ENCODE measurements at places on chromosomes 5 and 9.
A peak's percentile ranks its signal among the peaks of the same experiment; 100 is the strongest.

- no peak for DNase-seq
These were observed 202.2 kb upstream of the VLDLR start for GRCh38 chr9:2419347-2419746.

- DNase-seq: no peak
These were observed 70.5 kb downstream of the PTCH1 start for GRCh38 chr9:95446259-95446658.

DNA sequence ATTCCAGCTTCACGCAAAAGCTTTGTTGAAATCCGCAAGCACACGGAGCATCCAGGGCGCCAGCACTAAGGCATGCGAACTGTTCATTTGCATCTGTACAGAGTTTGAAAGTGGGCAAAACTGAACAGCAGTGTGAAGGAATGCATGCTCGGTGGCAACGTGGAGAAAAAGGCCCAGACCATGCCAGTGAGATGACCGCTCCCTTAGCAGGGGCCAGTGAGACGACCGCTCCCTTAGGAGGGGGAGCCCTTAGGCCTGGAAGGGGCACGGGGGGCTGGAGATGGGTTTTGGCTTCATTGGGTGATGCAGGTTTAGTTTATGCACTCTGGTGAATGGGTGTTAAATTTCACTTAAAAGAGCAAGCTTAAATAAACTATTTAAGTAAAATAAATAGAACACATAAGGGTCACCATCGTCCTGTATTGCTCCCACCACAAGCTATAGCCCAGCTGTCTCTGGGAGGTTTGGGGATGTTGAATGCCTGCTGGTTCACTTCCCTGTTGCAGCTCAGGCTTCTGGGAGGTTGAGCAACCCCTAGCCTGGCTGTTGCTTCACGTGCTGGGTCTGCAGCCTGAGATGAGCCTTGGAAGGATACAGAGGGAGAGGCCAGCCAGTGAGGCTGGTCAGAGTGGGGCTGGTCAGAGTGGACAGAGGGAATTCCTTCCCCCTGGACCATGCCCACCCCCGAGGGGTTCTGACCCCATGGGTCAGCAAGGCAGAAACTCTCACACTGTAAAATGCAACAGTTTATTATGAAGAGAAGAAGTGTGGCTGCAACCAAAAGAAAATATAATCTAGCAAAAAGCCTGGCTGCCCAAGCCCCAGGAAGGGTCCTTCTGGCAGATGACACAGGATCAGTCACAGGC lies 4.6 kb upstream of the FCN1 start:
- no peak for DNase-seq

DNA sequence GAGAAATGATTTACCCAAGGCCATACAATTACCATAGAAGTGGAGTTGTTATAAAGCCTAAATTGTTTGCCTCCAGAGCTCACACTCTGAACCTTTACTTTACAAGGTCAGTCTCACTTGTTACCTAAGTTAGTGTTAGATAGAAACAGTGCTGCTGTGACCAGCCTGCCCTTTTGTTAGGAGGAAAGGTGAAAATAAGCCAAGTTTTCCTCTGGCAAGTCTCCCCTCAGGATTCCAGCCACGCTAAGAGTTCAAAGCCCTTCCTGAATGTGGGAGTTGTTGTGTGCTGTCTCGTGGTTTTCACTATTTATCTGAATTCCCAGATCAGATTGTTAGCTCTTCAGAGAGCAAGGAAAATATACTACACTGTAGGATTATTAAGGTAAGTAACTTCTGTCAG lies 260.0 kb downstream of the SGCD start:
- no peak for DNase-seq

DNA sequence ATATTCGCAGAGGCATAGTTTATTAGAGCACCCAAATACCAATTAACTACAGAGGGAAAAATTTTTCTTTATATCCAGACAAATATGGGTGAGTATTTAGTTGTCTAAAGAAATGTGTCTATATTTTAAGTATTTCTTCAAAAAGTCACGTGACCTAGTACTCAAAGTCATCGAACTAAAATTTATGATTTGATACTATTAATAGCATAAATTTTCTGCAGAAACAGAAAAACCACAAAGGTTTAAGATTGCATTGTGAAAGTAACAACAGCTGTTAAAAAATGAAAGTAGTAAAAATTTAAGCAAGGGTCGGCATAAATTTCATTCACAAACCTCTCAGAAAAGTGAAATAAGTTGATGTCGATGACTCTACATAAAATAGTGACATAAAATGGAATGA lies 323.9 kb upstream of the RORB start:
- no peak for DNase-seq

GRCh38 chr9:115469841-115470240 lies 351.9 kb upstream of the TNC start:
- no peak for DNase-seq

DNA sequence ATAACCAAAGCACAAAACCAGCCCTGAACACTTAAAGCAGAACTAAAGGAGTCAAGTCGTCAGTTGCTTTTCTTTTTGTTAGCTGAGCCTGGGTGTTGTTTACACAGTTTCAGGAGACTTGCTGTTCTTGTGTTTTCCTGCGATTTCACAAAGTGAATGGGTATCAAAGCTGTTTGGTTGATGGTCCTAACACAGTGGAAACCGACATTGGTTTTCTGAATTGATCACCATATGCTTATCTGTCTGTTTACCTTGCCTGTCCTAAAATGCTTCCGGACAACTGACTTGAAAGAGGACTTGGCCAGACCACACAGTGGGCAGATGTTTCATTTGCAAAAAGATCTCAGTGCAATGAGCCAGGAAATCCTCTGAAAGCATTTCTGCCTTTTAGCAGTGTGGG lies 676.4 kb downstream of the PRELID2 start:
- DNase-seq: no peak

DNA sequence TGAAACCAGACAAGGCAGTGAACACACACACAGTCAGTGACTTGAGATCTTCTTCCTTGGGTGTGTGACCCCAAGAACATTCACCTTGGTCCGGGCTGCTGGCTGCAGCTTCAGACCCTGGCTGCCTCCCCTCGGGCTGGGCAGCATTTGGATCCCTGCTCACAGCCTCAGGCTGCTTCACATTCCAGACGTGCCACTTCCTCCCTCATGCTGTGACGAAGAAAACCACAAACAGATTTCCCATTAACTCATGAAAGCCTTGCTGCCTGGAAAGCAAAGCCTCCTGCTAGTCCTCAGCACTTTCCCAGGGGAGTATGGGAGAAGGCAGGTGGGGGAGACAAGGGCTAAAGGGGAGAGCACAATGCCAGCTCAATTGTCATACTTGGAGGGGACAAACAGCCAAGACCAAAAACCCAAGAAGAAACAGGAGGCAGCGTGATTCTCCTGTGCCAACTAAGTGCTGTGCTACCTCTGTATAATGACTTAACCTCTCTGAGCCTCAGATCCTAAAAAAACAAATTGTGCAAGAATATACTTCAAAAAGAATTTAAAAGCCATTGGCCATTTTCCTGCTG lies 594.6 kb upstream of the BRINP1 start:
- no peak for DNase-seq

DNA sequence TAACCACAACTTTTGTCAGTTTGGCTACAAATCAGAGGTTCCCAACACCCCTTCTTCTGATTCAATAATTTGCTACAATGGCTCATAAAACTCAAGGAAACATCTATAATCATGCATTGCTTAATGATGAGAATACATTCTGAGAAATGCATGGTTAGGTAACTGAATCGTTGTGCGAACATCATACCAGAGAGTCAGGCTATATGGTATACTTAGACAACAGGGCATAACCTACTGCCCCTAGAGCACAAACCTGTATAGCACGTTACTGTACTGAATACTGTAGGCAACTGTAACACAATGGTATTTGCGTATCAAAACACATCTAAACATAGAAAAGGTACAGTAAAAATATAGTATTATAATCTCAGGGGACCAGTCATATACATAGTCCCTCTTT lies 31.0 kb upstream of the RNF38 start:
- no peak for DNase-seq

GRCh38 chr5:133730346-133730745 lies 118.0 kb upstream of the FSTL4 start:
- no peak for DNase-seq

DNA sequence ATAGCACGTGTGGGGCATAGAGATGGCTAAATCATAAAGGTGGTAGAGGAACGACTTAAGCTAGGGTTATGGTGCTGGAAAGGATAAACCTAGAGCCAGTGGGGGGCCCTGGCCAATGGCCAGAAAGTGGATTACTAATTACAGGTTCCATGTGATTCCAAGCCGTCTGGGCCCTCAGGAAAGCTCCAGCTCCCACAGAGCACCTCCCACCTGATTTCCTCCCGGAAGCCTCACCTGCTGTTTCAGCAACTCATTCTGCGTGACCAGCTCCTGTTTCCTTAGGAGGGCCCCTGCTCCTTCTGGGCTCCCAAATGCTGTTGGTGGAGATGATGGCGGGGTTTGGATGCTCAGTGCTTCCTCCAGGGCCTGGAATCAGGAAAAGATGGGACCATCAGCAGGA lies 16.2 kb downstream of the GPX3 start:
- no peak for DNase-seq

DNA sequence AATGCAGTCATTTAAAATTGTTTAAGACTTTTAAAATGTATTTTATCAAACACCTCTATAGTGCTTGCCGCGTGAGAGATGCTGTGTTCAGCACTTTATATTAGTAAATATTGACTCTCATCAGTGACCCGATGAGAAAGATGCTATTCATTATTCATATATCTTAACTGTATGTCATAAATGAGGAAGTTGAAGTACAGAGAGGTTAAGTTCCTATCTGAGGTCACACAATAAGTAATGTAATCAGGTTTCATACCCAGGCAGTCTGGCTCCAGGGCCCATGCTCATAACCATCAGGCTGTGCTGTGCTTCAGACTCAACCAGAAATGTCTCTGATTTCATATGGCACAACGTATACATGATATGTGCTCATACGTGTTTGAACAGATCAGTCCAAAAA lies 119.0 kb downstream of the SV2C start:
- no peak for DNase-seq

GRCh38 chr5:151151793-151152192 lies 5.8 kb downstream of the ANXA6 start:
- DNase-seq: no peak

- peak; percentile 83 for DNase-seq
These were observed 138.6 kb downstream of the PALM2AKAP2 start for GRCh38 chr9:109918339-109919163.

DNA sequence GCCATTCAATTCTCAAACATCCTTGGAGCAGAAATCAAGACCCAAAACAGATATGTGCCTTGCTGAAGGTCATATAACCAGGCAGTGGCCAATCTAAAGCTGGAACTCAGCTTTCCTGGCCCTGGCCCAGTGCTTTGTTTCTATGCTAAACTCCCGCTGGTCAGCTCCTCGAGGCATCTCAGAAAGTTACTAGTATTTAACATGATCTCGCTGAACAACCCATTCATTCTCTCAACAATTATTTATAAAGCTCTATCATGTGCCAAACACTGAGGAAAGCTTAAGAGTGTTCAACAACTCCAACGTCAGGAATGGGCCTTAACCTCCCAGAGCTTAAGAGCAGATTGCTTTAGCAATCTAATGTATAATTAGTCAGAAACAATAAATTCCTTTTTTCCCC lies 54.0 kb downstream of the FOXD1 start:
- no peak for DNase-seq

GRCh38 chr9:123353041-123353440 lies 3.0 kb upstream of the CRB2 start:
- no peak for DNase-seq

DNA sequence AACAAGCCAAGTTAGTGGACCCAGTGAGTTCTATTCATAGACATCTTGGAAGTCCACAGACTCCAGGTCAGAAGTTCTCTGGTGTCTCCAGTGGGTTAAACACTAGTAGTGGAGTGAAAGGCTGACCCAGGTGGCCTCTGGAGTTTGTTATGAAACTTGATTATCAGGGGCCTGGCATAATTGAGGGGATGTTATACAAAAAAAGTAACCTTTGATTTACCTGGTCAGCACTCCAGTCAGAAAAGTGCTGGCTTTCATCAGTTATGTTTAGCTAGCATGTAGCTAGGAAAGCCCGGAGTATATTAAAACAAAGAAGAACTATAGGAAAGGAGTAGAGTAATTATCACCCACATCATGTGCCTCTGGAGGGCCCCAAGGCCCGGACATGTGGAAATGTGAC lies 171.1 kb downstream of the CD180 start:
- no peak for DNase-seq

GRCh38 chr5:8906303-8906967 lies 639.4 kb downstream of the SEMA5A start:
- DNase-seq: no peak

- no peak for DNase-seq
These were observed 151.7 kb downstream of the TTC39B start for GRCh38 chr9:15155323-15155722.

GRCh38 chr9:34240006-34240405 lies 61.2 kb downstream of the UBAP1 start:
- no peak for DNase-seq

- no peak for DNase-seq
These were observed 204.8 kb upstream of the RASEF start for GRCh38 chr9:83267741-83268140.

- DNase-seq: no peak
These were observed 22.5 kb downstream of the NEK6 start for GRCh38 chr9:124280176-124280691.

- DNase-seq: peak; percentile 33
These were observed 674 bp downstream of the TMEM38B start for GRCh38 chr9:105694848-105695581.

DNA sequence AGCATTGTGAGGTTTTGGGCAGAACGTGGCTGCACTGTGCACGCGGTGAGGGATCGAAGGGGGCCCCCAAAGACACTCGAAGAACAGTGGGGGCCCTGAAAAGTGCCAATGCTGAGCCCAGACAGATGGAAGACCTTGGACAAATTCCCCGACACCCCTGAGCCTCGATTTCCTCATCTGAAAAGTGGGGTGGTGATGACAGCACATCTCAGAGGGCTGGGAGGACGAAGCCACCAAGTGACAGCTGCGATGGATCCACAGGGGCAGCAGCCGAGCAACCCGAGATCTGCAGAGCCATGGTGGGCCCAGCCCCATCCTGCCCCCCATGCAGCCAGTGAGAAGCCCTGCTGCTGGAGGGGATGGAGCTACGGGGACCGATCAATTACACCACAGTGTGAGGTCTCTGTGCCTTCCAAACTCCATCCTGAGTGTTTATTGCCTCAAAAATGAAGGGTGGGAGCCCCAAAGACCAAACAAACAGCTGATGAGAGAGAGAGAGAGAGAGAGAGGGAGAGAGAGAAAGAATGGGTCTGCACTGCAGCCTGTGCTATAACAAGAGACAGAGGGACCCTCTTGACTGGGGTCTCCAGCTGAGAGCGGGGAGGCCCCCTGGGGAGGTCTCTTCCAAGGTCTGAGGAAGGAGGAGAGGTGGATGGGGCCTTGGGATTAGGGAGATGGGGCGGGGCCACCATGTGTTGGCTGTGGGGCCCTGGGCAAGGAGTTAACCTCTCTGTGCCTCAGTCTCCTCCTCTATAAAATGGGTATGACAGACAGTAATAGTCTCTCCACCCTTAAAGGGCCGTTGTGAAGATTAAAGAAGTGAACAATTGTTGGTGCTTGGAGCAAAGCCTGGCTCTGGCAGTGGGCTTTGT lies 134.4 kb upstream of the IER5L start:
- DNase-seq: no peak

DNA sequence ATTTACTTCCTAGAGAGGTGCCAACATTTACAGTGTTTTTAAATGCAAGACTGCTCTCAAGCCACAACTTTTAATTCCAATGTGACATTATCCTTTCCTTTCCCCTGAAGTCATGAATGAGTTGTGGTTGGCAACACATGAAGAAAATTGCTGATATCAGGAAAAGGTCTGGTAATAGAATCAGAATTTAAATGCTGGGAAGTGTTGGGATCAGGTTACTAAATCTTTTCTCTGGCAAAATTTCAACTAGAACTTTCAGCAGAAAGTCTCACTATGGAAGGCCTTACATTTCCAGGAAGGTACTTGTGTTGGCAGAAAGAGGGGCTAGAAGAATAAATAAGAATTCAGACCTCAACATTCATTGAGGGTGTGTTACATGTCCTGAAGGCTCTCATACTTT lies 10.6 kb upstream of the SLC44A1 start:
- DNase-seq: no peak
